ENCODE measurements at places on chromosomes 5 and 9. TPM values are rescaled to one million over a fixed set of nuclear protein-coding genes. Genes with fewer than 3 reads are reported as not detected.
A peak's percentile ranks its signal among the peaks of the same experiment; 100 is the strongest.

PHF24 gene
- polyA plus RNA-seq, result 0.42 TPM

GRM6 gene
- polyA plus RNA-seq, result not detected

NIPBL gene
- 20.8 TPM for polyA plus RNA-seq

ROR2 gene
- polyA plus RNA-seq, result 19.3 TPM

FRMD3 gene
- polyA plus RNA-seq, result 1.8 TPM

PCDH12 gene
- 11.1 TPM for polyA plus RNA-seq

TSSK1B gene
- polyA plus RNA-seq, result not detected

PRUNE2 gene
- 35.5 TPM for polyA plus RNA-seq

SHOC1 gene
- polyA plus RNA-seq, result 0.02 TPM

DNA sequence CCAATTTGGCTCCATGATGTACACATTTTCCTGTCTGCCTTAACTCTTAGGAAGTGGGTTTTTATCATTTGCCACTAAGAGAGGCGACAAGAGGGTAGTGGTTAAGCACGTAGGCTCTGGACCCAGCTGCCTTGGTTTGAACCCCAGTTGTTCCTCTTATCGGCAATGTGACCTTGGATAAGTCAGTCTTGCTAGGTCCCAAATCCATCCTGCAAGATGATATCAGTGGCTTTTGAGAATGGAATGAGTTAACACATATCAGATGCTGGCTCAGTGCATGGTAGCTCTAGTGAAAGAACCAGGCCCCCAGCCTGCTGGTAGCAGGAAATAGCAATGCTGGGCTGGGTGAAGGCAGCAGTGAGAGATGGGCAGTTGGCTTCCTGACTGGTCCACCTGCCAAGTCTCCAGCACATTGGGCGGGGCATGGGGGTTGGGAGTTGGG is 72.5 kb downstream of the STK10 start:
- H3K36me3 ChIP-seq, result no peaks in the 10 kb centered on the region
- H3K4me3 ChIP-seq, result no peak overlapping the region
- no peak overlapping the region for H3K27ac ChIP-seq
- H3K27me3 ChIP-seq, result no peaks in the 10 kb centered on the region

DNA sequence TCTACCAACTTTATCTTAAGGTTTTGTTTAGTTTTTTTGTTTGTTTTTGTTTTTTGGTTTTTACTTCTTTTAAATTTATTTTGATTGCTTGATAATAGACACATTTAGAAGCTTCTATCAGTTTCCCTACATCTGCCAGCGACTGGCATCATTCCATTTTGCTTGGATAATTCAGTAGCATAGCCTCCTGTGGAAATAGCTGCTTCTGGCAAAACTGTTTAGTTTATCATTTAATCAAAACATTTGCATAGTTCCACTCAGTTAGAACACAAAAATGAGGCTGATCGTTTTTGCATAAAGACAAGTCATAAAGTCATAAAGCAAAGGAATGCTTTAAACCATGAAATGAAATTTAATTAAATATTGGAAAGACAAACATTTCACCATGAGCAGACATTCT is 133.7 kb upstream of the NFIL3 start:
- H3K27ac ChIP-seq, result no peak overlapping the region

- no peak overlapping the region for H3K27ac ChIP-seq
- H3K4me3 ChIP-seq, result peak overlapping the region; percentile 26
- DNase-seq, result no peak
- no peaks in the 10 kb centered on the region for H3K27me3 ChIP-seq
- no peaks in the 10 kb centered on the region for H3K36me3 ChIP-seq
These were observed 2.8 kb downstream of the NR3C1 start for GRCh38 chr5:143400541-143401226.

DNA sequence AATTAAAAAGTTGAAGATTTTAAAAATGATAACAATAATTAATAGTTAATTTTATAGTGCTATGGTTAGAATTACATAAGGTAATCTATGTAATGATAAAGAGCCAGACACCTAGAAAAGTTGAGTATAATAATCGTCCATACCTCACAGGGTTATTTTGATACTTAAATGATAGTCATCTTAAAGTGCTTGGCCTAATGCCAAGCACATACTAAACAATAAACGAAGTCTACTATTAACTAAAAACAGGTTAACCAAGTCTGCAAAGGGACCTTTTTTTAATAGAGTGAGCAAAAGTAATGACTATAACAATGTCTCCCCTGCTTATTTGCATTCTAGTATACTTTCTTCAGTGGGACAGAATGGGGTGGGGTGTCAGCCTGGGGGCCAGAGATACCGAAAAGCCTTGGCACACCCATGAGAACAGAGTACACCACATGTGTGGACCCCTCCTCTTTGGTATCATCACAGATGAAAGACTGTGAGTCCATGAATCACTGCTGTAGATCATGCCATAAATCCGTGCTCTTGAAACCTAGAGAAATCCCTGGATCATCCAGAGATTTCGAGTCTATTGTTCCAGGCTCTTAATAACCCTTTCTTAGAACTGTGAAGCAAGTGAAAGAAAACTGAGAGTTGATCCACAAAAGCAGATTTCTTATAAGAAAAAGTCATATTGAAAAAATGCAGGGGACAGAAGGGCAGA is 249.5 kb downstream of the PRELID2 start:
- no peaks in the 10 kb centered on the region for H3K27me3 ChIP-seq
- no peak for DNase-seq
- no peak overlapping the region for H3K27ac ChIP-seq
- no peak overlapping the region for H3K4me3 ChIP-seq
- no peaks in the 10 kb centered on the region for H3K4me1 ChIP-seq

GRCh38 chr9:567128-567746 is 274.3 kb upstream of the DMRT1 start:
- H3K4me1 ChIP-seq, result peaks cover 5% of the 10 kb centered on the region
- H3K27ac ChIP-seq, result no peak overlapping the region
- no peaks in the 10 kb centered on the region for H3K27me3 ChIP-seq
- H3K36me3 ChIP-seq, result no peaks in the 10 kb centered on the region
- DNase-seq, result no peak

DNA sequence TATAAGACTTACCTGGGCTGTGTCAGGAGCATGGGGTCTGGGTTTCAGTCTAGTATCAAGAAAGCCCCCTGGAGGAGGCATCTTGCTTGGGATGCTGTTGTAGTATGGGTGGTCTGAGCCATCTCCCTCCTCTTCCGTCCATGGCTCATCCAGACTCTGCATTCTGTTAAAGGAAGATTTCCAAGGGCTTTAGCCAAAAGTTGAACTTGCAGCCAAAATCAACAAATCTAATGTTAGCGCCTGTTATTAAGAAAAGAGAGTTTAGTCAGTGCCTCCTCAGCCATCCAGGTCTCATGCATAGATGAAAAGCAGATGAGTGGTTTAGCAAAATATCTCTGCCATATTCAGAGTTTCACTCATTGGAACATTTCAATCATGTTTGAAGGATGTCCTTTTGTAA is 55.6 kb downstream of the S1PR3 start:
- no peak for DNase-seq
- H3K4me3 ChIP-seq, result no peak overlapping the region
- H3K27ac ChIP-seq, result no peak overlapping the region
- H3K4me1 ChIP-seq, result no peaks in the 10 kb centered on the region

GRCh38 chr9:86054695-86055094 is 44.7 kb downstream of the GOLM1 start:
- no peaks in the 10 kb centered on the region for H3K27me3 ChIP-seq
- H3K36me3 ChIP-seq, result no peaks in the 10 kb centered on the region
- DNase-seq, result no peak
- no peak overlapping the region for H3K4me3 ChIP-seq

GRCh38 chr5:148482697-148483462 is 99.1 kb downstream of the FBXO38 start:
- peak; percentile 36 for DNase-seq
- no peaks in the 10 kb centered on the region for H3K4me1 ChIP-seq
- no peak overlapping the region for H3K4me3 ChIP-seq
- no peaks in the 10 kb centered on the region for H3K27me3 ChIP-seq

- no peaks in the 10 kb centered on the region for H3K36me3 ChIP-seq
- H3K4me3 ChIP-seq, result no peak overlapping the region
- H3K4me1 ChIP-seq, result no peaks in the 10 kb centered on the region
- DNase-seq, result no peak
These were observed 63.6 kb downstream of the ARHGAP26 start for GRCh38 chr5:142833517-142834449.

GRCh38 chr9:116285320-116285719 is 131.7 kb downstream of the PAPPA start:
- H3K27ac ChIP-seq, result no peak overlapping the region
- H3K4me3 ChIP-seq, result no peak overlapping the region
- no peaks in the 10 kb centered on the region for H3K27me3 ChIP-seq
- no peak for DNase-seq
- no peaks in the 10 kb centered on the region for H3K4me1 ChIP-seq

DNA sequence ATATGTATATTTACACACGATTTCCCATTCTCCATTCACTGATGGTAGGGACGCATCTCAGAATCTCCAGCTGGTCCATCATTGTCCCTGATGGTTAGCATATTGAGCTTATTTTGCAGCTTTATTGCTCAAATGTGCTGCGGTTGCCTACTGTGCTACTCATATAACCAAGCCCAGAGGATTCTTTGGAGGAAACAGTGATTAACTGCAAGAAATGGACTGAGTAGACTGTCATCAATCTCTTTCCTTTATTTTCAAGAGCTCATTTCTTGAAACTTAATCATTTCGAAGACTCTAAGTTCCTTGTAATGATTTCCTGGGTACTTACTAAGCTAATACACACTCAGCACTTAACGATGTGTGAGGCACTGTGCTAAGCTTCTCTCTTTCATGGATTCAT is 119.0 kb downstream of the MAT2B start:
- DNase-seq, result no peak
- no peaks in the 10 kb centered on the region for H3K36me3 ChIP-seq
- H3K4me1 ChIP-seq, result no peaks in the 10 kb centered on the region
- no peaks in the 10 kb centered on the region for H3K27me3 ChIP-seq
- H3K27ac ChIP-seq, result no peak overlapping the region
- H3K4me3 ChIP-seq, result no peak overlapping the region

DNA sequence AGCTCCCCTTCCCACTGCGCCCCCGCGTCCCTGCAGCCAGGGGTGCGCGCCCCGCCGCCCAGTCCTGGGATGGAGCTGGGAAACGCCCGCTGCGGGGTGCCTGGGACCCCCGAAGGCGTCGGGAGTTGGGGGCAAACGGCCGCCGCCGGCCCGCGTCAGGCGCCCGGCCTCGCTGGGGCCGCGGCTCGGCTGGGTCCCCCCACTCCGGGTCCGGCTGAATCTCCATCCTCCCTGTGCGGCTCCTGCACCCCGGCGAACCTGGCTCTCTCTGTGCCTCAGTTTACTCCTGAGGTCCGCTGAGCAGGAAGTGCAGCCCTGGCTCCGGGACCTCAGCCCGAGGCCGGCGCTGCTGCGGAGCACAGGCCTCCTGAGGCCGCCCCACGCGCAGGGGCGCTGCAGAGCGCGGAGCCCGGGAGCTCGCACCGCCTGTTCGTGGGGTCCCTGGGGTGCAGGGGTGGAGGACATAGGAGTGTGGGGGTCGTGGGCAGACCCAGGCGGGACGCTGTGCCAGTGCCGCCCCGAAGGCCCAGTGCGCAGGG is 13.9 kb upstream of the TMEM250 start:
- no peak overlapping the region for H3K27ac ChIP-seq
- H3K4me1 ChIP-seq, result no peaks in the 10 kb centered on the region
- DNase-seq, result no peak
- H3K36me3 ChIP-seq, result no peaks in the 10 kb centered on the region
- H3K4me3 ChIP-seq, result no peak overlapping the region

DNA sequence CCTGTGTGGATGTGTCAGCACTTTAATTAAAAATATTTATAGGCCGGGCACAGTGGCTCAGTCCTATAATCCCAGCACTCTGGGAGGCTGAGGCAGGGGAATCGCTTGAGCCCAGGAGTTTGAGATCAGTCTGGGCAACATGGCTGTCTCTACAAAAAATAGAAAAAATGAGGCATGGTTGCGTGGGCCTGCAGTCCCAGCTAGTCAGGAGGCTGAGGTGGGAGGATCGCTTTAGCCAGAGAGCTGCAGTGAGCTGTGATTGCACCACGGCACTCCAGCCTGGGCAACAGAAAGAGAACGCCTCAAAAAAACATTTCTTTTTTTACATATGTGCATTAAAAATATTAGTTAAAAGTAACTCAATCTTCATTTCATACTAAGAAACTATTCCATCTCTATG is 6.2 kb downstream of the TBC1D9B start:
- no peak overlapping the region for H3K27ac ChIP-seq
- H3K4me3 ChIP-seq, result no peak overlapping the region

GRCh38 chr5:33936381-33937016 is at the start of gene RXFP3:
Gene RXFP3 (plus strand): TSS chr5:33936386. CDS start chr5:33936741, 355 bp downstream.
- DNase-seq, result no peak
- H3K36me3 ChIP-seq, result no peaks in the 10 kb centered on the region
- H3K4me1 ChIP-seq, result peaks cover 9% of the 10 kb centered on the region
- no peak within 1 kb of the TSS for H3K27ac ChIP-seq
- H3K4me3 ChIP-seq, result no peak within 1 kb of the TSS

- H3K27ac ChIP-seq, result no peak overlapping the region
- H3K27me3 ChIP-seq, result no peaks in the 10 kb centered on the region
- H3K4me1 ChIP-seq, result no peaks in the 10 kb centered on the region
- H3K4me3 ChIP-seq, result no peak overlapping the region
- DNase-seq, result no peak
These were observed 442.9 kb downstream of the NTRK2 start for GRCh38 chr9:85112391-85112790.

DNA sequence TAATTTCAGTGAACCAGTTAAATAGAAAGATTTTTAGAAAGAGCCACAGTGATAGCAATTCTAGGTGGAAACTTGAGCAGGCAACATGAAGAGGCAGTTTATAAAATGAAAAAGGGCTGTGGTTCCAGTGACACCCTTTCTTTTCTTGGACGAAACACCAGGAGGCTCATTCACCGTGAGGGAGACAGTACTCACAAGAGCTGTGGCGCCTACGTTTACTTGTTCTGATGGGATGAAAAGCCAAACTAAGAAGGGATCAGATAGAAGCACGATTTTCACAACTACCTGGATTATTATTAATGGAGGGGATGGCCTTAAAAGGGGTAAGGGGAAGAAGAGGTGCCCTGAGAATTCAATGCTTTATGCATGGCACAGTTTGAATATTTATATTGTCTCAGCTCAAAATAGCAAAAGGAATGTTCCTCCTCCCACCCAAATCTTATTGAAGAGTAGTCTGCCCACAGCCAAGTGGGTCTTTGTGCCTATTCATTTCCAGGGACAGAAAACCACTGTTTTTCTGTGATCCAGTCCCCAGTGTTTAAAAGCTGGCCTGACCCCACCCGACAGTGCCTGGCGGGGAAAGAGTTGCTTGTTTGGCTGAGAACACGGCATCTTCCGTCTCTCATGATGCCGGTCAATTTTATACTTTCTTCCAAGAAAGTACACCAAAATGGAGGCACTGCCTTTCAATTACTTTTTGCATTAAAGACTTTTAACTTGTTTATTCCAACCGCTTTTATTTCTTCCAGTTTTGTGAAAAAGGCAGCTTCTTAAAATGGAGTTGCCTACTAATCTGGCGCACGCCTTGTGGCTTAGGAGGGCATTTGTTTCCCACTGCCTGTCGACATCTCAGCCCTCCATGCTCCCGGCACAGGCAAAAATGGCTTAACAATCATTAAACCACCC is 51.9 kb downstream of the HABP4 start:
- H3K27ac ChIP-seq, result no peak overlapping the region
- DNase-seq, result no peak
- no peak overlapping the region for H3K4me3 ChIP-seq
- no peaks in the 10 kb centered on the region for H3K27me3 ChIP-seq
- no peaks in the 10 kb centered on the region for H3K4me1 ChIP-seq

GRCh38 chr5:158451993-158452672 is 593.2 kb upstream of the CLINT1 start:
- peaks cover 10% of the 10 kb centered on the region for H3K4me1 ChIP-seq
- no peak for DNase-seq
- no peak overlapping the region for H3K27ac ChIP-seq
- H3K4me3 ChIP-seq, result no peak overlapping the region
- H3K27me3 ChIP-seq, result no peaks in the 10 kb centered on the region
